IPS-NIHi11 (cell line): ENCODE measurements at places on chromosomes 7 and 10.

DNA sequence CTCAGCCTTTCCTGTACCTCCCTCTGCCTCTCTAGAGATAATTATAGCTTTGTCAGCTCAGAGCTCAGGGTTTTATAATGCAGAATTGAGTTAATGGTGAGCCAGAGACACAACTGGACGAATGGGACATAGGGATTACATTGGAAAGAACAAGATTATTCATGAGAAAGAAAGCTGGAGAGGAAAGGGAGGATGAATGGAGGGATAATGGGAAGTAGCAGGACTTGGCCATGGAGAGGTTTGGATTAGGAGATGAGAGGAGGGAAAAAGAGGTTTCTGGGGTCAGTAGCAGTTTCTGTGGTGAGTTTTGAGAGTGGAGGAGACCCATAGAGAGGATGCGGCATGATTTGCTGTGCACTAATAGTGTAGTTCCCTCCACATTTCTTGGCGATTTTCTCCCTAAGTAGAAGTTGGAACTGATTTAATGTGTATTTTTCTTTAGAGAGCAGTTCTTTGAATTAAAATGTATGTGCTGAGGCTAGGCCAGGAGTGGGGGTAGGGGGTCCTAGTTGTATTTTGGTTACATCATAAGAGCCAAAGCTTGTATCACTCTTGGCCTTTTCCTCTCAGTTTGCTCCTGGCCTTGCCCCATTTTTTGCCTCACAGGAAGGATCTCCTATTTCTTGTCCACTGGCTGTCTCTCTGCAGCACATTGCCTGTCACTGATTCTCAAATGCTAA lies 107.4 kb downstream of the MKX start:
- no peak for DNase-seq

DNA sequence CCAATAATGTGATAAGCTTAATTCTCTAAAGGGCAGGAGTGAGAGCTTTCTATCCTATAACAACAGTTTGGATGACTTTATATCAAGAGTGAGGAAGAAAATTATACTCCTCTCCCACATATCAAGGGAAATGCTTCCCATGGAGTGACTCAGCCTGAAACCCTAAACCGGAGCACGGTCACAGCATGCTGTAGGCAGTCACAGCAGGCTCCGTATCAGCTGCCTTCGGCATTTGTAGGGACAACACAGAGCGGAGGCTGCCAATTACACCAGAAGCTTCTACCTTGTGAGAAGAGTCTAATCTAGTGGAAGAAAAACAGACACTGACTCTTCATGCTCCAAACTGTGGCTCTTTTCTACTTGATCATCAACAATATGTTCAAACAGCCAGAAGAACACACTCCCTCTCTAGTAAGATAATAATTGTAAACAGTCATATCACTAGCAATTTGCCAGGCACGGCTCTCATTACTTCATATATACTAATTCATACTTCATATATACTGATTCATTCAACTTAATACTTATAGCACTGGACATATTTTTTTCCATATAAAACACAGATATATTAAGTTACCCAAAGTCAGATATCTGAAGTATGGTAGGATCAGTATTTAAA lies 65.9 kb downstream of the DGKB start:
- DNase-seq = peak; percentile 62

DNA sequence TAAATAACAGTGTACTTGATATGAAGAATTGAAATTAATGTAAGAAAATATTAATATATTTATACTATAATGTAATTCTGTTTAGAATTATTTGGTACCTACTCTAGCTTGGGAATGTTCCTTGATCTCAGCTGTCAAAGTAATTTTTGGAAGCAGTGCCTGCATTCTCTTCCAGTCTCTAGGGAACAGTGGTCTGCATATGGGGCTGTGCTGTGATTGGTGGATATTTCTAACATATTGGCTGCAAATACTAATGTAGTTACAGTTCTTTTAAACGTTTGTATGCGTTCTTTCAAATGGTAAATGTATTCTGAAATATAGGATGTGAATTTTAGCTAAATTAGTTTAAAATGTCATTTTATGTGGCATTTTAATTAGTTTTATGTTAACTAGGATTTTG lies 87.2 kb downstream of the PHF14 start:
- DNase-seq = no peak

- DNase-seq = no peak
Measured at GRCh38 chr7:25855854-25856782, 295.9 kb upstream of the NFE2L3 start.

DNA sequence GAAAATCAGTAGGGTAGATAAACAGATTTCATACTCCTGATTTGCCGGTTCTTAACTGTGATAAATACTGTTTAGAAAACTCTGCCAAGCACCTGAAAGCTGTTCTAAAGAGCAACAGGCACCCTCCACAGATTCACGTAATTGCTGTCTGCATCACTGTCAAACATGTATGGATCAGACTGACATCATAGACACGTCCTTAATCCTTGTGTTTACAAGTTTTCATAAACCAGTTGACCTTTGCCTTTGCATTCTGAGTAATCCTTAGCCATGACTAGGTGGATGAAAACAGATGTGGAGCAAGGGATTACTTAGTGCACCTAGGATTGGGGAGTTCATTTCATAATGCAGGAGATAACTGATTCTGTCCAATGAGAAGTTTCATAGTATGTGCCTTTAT lies 41.6 kb downstream of the SLC39A12 start:
- no peak for DNase-seq

- DNase-seq = no peak
Measured at GRCh38 chr7:64890761-64891362, 12.2 kb upstream of the ZNF273 start.

DNA sequence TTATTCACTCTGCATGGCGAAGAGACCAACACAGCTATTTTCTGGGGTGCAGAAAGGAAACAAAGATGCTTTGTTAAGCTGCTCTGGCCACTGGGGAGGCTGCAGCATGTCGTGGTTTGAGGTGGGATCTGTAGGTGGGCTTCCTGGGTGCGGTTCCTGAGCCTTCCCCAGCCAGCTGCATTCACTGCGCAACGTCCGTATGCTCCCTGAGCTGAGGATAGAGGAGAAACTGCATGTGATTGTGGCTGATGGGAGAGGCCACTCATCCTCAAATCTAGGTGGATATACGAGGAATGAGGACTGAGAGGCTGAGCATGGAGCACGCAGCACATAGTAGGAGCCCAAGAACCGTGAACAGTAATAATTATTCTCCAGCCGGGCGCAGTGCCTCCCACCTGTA lies 9.9 kb upstream of the DNAAF5 start:
- no peak for DNase-seq

- DNase-seq = no peak
Measured at GRCh38 chr10:43983856-43984271, 335.2 kb upstream of the ZNF32 start.

- DNase-seq = no peak
Measured at GRCh38 chr10:133528296-133528844, 1.2 kb downstream of the CYP2E1 start.

DNA sequence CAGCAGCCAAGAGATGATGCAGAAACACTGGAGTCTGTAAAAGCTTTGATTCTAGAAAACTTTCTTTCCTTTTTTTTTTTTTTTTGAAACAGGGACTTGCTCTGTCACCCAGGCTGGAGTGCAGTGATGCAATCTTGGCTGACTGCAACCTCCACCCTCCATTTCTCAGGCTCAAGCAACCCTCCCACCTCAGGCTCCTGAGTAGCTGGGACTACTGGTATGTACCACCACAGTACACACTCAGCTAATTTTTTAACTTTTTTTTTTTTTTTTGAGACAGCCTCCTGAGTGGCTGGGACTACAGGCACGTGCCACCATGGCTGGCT lies 17.0 kb upstream of the BAG3 start:
- no peak for DNase-seq

DNA sequence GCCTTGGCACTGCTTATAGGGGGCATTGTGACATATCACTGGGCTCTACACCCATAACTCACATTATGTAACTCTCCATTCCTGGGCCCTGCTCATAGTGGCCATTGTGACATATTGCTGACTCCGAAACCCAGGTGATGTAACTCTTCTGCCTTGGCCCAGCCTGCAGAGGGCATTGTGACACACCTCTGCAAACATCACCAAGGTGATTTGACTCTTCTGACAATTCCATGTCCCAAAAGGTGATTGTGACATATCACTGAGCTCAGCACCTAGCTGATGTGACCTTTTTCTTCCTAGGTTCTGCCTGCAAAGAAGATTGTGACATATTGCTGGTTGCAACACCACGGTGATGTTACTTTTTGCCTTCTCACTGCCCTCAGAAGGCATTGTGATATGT lies 36.5 kb upstream of the ZNF680 start:
- DNase-seq = no peak

- no peak for DNase-seq
Measured at GRCh38 chr7:144723301-144723700, 112.6 kb downstream of the TPK1 start.

- DNase-seq = peak; percentile 75
Measured at GRCh38 chr10:49001402-49001801, 61.8 kb upstream of the LRRC18 start.

DNA sequence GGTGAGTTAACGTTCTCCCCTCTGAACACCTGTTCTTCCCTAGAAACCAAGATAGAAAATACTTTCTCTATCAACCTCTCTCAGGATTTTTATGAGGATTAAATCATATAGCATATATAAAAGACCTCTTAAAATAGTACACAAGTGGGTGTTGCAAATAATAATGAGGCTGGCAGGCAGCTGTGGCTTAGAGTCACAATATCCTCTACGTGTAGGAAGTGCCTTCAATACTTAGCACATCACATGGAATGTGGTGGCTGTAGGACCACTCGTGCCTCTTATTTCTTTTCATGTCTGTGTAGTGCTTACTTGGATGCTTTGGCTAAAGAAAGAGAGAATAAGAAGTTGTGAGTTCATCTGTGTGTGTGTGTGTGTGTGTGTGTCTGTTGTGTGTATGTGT lies 96.3 kb downstream of the PRLHR start:
- DNase-seq = no peak

- no peak for DNase-seq
Measured at GRCh38 chr7:87451187-87451586, 24.3 kb downstream of the ABCB4 start.

GRCh38 chr10:62264702-62265436 lies 3.8 kb downstream of the RTKN2 start:
- peak; percentile 68 for DNase-seq

- no peak for DNase-seq
Measured at GRCh38 chr7:138282997-138283396, 177.1 kb upstream of the TRIM24 start.

DNA sequence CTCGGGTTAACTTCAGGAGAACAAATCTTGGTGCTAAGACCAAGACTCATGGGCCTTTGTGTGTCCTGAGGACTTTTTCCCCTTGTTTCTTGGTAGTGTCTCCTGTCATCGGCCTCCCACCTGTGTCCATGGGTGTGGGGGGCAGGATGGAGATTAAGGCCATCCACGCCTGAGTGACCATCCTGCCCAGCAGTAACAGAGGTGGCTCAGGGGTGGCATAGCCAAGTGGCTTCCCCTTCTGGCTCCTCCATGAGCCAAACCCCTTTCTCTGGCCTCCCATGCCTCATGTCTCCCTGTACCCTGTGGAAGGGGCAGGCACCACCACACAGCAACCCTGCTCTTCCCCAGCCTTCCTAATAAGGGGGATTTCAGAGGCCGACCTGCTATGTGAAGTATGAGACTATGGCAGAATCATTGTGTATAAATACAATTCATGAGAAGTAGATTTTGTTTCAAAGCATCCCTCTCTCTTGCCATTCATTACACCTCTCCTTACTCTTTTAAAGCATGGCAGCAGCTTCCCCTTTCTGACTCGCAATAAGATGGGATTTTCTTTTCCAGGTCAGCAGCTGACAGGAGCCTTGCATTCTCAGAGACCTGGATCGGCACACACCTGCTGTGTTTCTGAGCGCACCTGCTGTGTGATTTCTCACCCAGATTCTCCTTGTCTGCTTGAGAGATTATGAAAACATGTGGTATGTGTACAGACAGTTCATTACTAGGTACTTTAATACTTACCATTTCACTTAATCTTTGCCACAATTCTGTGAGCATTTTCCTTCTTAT lies 102.5 kb downstream of the XPNPEP1 start:
- DNase-seq = no peak

DNA sequence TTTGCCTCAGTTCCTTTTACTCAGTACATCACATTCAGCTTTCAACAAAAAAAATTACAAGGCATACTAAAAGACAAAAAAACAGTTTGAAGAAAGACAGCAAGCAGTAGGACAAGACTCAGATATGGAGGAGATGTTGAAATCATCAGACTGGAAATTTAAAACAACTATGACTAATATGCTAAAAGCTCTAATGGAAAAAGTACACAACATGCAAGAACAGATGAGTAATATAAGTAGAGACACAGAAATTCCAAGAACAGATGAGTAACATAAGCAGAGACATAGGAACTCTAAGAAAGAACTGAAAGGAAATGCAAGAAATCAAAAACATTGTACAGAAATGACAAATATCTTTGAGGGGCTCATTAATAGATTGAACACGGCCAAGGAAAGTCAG lies 402.6 kb downstream of the NEBL start:
- no peak for DNase-seq

- DNase-seq = no peak
Measured at GRCh38 chr7:30001998-30002397, 12.4 kb upstream of the SCRN1 start.

- no peak for DNase-seq
Measured at GRCh38 chr7:41579961-41580935, 122.6 kb downstream of the INHBA start.

DNA sequence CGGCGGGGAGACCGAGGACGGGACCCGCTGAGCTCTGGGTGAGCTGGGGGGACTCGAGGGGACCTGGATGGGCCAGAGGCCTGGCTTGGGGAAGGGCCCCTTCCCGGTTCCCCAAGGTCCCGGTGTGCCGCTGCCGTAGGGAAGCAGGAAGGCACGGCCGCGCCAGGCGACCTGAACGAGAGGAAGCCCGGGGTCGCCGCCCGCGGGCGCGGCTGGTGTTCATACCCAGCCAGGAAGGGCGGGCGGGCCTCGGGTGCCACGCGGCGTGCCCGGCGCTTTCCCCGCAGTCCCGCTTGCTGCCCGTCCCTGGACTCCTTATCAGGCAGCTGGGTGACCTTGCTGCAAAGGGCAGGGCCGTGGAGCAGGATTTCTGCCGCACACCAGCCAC lies 38.0 kb downstream of the ZNF777 start:
- DNase-seq = peak; percentile 44

DNA sequence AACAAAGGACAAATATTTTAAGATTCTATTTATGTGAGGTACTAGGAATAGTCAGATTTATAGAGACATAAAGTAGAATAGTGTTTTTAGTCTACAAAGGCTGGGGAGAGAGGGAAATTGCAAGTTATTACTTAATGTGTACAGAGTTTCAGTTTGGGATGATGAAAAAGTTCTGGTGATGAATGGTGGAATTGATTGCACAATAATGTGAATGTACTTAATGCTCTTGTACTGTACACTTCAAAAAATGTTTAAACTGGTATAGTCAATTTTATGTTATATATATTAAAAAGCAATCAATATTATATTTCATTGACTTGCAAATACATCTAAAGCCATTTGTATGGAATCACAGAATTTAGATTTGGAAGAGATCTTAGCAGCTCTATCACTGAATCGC lies 213.4 kb downstream of the PPP1R3A start:
- no peak for DNase-seq

- DNase-seq = no peak
Measured at GRCh38 chr7:81370822-81371221, 399.0 kb downstream of the HGF start.
